ENCODE measurements at places on chromosomes 2 and 18.

GRCh38 chr2:123695426-123695825 is 329.7 kb upstream of the CNTNAP5 start:
- no peak for DNase-seq

DNA sequence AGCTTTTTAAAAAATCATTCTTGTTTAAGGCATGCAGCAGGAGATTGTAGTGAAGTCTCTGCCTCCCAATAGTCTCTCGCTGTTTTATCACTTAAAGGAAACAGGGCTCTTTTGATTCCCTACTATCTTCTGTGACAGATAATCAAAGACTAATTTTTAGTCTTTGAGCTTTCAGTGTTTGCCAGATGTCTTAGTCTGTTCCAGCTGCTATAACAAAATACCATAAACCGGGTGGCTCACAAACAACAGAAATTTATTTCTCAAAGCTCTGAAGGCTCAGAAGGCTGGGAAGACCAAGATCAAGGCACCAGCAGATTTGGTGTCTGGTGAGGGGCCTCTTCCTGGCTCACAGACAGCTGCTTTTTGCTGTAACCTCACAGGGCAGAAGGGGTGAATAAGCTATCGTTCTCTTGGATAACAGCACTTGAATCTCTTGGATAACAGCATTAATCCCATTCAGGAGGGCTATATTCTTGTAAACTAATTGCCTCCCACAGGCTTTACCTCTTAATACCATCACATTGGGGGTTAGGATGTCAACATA is 37.8 kb upstream of the STAT4 start:
- no peak for DNase-seq

DNA sequence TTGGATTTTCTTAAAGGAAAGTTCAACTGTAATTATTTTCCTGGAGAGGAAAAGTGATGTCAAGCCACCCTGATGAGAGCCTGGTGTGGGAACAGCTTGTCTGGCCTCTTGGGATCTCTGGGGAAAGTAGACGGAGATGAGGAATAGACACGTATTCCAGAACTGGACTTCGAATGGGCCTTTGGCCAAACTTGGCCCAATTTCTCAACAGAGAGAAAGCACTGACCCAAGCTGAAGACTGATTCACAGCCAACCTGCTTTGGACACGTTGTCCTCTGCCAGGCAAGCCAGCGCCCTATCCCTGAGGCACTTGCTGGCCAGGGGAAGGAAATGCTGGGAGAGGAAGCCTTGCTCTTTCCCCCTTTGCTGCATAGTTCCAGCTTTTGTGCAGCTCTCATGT is 70.8 kb upstream of the CTAGE1 start:
- DNase-seq = no peak

- DNase-seq = no peak
Measured at GRCh38 chr2:134250840-134251461, 2.9 kb upstream of the MGAT5 start.

DNA sequence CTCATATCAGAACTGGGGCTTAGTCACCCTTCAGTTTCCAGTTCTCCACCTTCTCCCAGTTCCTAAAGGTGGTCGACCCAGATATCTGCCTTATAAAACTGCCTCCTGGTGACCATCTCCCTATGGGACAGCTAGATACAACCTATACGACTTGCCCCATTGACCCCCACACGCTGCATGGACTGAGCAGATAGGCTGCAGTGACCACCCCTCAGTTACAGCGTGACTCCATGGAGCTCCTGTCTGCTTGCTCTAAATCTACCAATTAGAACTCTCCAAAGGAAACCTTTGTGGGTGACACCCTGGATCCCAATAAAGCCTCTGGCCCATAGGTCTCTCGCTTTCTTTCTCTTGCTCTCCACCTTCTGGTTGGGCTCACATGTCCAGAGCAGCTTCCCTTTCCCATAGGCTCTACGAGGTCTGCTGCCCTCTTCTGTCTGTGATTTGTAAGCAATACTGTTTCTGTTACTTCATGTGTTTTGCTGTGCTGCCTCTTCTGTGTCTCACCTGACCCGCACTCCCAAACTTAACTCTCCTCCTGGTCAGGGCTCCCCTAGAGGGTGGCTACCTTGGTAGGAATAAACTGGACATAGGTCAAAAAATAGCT is 971.3 kb upstream of the FAM98A start:
- DNase-seq = no peak

Measured in stimulated activated CD8-positive, alpha-beta memory T cell treated with anti-CD3 and anti-CD28 coated beads, Interleukin-15, amount 100 ng/mL, for 48 hours (primary cell).